Cardiac ventricle fibroblast (primary cell): ENCODE measurements at places on chromosomes 6 and 20. TPM values are rescaled to one million over a fixed set of nuclear protein-coding genes. Genes with fewer than 3 reads are reported as not detected.

The LY6G6C gene
- total RNA-seq = not detected in 2 replicates

The OLIG3 gene
- not detected in 2 replicates for total RNA-seq

The PHACTR1 gene
- 1.9 and 3.9 TPM in 2 replicates for total RNA-seq

The EEF1A2 gene
- not detected in 2 replicates for total RNA-seq

The SIRPB2 gene
- not detected in 2 replicates for total RNA-seq

The MCHR2 gene
- total RNA-seq = not detected in 2 replicates

The CTCFL gene
- not detected in 2 replicates for total RNA-seq

The EYS gene
- total RNA-seq = not detected in 2 replicates

The SGK2 gene
- total RNA-seq = 0.69 and 0.93 TPM in 2 replicates

The DHX35 gene
- total RNA-seq = 7.2 and 7.5 TPM in 2 replicates

The XKR7 gene
- total RNA-seq = not detected in 2 replicates

The VWA7 gene
- 0.10 and 0.12 TPM in 2 replicates for total RNA-seq

The WDR27 gene
- total RNA-seq = 8.1 and 8.5 TPM in 2 replicates

The TRIM40 gene
- total RNA-seq = not detected in 2 replicates

The IL20RA gene
- 0.12 and 0.54 TPM in 2 replicates for total RNA-seq

The TFAP2D gene
- total RNA-seq = not detected in 2 replicates

The FOXQ1 gene
- total RNA-seq = not detected in 2 replicates

The TNF gene
- not detected in 2 replicates for total RNA-seq

The SLC22A2 gene
- total RNA-seq = not detected in 2 replicates

The SALL4 gene
- 0.44 TPM in 1 of 2 replicates, not detected in the other for total RNA-seq

The TMC2 gene
- total RNA-seq = not detected in 2 replicates

The KCNK15 gene
- total RNA-seq = 2.3 and 2.5 TPM in 2 replicates

The LY6G6D gene
- not detected in 2 replicates for total RNA-seq

The EDN1 gene
- 0.83 and 2.6 TPM in 2 replicates for total RNA-seq

The TRIM10 gene
- not detected in 2 replicates for total RNA-seq

The RRAGD gene
- 0.20 and 0.75 TPM in 2 replicates for total RNA-seq

The KCNQ5 gene
- total RNA-seq = 0.24 and 0.25 TPM in 2 replicates

The HSPA1A gene
- 93.9 and 97.6 TPM in 2 replicates for total RNA-seq

The LY86 gene
- total RNA-seq = not detected in 2 replicates

The DOK5 gene
- 12.3 and 15.8 TPM in 2 replicates for total RNA-seq

The TINAG gene
- total RNA-seq = not detected in 2 replicates

The RIPPLY2 gene
- total RNA-seq = not detected in 2 replicates

The GRM1 gene
- total RNA-seq = not detected in 2 replicates

The HLA-A gene
- total RNA-seq = 472 and 507 TPM in 2 replicates

The SMPD2 gene
- total RNA-seq = 8.0 and 9.7 TPM in 2 replicates

The TEAD3 gene
- 11.6 and 12.7 TPM in 2 replicates for total RNA-seq

The CYP24A1 gene
- not detected in 2 replicates for total RNA-seq

The ULBP2 gene
- 0.62 and 1.8 TPM in 2 replicates for total RNA-seq

The MRPL14 gene
- 35.7 and 39.7 TPM in 2 replicates for total RNA-seq

The NHSL1 gene
- 6.7 and 10.8 TPM in 2 replicates for total RNA-seq

The HLA-DRB5 gene
- total RNA-seq = not detected in 2 replicates

The GCM1 gene
- total RNA-seq = not detected in 2 replicates

The CDKAL1 gene
- total RNA-seq = 5.7 and 7.8 TPM in 2 replicates

The NKAPL gene
- total RNA-seq = 1.1 and 2.1 TPM in 2 replicates

The HCRTR2 gene
- total RNA-seq = not detected in 2 replicates
